Kidney tubule cell (primary cell): ENCODE measurements at places on chromosomes 4 and X.

- no peak for DNase-seq
These were observed 11.2 kb downstream of the MSX1 start for GRCh38 chr4:4870576-4871241.

DNA sequence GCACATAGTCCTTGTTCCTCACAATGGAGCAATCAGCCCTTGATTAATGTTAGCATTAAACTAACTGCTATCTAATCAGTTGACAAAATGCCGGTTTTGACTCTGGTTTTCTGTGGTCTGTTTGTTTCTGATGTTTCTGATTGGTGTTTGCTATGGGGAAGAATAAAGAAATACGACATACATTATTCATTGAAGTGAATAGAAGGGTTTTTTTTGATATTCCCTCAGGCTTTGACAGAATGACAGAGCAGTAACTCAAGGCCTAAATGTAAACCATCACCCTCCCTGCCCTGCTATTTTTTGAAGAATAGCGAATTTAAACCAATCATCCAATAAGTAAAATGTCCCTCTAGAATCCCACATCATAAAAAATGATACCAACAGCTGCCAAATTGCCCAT, 65.5 kb upstream of the HS3ST1 start:
- DNase-seq, result no peak

DNA sequence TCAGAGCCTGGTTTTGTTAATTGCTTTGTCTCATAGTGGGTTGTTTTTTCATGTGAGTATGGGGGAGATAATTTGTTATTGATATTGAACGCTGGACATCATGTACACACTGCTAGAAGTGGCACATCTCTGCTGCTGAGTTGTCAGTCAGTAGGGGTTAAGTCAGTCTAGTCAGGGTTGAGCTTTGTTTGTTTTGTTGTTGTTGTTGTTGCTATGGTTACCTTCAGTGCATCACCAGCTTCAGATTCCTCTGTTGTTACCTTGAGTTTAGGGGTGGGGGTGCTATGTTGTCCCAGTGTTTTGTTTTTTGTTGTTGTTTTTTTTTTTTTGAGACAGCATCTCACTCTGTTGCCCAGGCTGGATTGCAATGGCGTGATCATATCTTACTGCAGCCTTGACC, 9.9 kb downstream of the YIPF6 start:
- DNase-seq, result peak; percentile 28

- DNase-seq, result peak; percentile 2
These were observed 96.5 kb downstream of the SYTL5 start for GRCh38 chrX:38102875-38103274.

DNA sequence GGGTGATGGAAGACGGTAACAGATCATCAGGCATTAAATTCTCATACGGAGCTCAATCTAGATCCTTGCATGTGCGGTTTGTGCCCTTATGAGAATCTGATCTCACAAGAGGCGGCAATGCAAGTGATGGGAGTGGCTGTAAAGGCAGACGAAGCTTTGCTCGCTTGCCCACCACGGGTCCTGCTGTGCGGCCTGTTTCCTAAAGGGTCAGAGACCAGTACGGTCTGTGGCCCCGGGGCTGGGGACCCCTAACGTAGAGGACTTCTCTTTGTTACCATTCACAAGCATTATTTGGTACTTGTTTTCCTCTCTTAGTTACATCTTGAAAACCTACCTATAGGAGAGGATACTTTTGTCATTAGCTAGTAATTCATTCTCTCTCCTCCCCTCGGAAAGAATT, 221.0 kb downstream of the ADAM29 start:
- no peak for DNase-seq

GRCh38 chr4:182825786-182826185, 91.4 kb downstream of the DCTD start:
- DNase-seq, result no peak

DNA sequence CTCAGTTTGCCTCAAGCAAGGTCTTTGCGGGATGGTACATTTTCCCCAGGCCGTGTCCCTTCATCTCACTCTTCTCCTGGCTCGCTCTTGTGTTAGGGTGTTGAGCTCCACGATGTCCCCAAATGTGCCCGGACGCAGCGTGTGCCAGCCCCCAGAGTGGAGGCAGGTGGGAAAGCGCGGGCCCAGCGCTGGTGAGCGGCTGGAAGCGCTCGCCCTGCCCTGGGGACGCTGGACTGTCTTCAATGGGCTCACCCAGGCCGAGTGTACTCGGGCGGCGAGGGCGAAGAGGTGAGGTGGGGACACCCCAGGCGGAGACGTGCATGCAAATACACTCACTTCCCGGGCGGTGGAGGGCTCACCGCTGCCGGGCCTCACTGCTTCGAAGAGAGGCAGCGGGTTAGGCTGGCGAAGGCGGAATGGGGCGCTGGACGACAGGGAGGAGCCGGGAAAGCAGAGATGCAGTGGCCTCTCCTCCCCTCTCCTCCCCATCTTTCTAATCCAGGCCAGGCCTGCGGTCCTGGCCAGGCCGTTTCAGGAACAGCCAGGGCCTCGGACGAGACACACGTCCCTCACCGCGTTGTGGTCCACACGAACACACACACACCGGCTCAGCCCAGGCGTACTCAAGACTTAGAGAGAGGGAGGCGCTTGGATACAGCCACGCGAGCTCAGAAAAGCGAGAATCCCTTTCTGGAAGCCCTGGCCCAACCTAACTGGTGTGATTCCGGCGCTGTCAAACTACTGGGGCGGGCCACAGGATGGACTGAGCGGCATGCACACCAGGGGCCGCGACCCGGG, 2.2 kb downstream of the NKX6-1 start:
- DNase-seq, result no peak

DNA sequence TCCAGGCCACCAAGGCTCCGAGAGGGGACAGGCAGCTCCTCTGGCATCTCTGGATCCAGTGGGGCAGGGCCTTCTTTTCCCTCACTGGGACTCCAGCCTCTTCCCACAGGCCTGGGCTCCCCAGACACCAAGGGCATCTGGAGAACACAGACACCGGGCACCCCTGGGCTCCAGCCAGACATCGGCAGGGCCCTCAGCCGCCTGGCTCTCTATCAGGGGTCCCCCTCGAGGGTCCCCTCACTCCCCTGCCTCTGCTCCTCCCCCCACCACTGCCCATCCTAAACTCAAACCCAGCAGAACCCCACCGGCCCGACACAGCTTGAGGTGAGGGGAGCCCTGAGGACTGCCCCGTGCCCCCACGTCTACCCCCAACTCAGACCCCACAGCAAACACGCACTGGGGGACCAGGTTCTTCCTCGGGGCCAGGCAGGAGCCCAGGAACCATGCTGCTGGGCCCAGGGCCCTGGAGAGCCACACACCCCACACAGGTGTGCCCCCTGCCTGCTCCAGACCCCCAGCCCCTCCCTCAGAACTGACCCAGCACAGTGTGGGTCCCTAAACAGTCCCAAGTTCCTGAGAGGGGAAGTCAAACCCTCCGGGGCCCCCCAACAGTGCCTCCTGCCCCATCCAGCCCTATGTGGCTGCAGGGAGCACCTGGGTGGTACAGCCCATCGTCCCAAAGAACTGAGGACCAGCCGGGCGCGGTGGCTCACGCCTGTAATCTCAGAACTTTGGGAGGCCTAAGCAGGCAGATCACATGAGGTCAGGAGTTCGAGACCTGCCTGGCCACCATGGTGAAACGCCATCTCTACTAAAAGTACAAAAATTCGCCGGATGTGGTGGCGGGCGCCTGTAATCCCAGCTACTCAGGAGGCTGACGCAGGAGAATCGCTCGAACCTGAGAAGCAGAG, 86.8 kb downstream of the FAM53A start:
- no peak for DNase-seq

GRCh38 chrX:24761306-24761705, 67.6 kb downstream of the POLA1 start:
- DNase-seq, result no peak

- DNase-seq, result no peak
These were observed 109.4 kb downstream of the PDHA2 start for GRCh38 chr4:95949136-95949765.

GRCh38 chr4:133641191-133641590, 492.1 kb downstream of the PCDH10 start:
- DNase-seq, result no peak

DNA sequence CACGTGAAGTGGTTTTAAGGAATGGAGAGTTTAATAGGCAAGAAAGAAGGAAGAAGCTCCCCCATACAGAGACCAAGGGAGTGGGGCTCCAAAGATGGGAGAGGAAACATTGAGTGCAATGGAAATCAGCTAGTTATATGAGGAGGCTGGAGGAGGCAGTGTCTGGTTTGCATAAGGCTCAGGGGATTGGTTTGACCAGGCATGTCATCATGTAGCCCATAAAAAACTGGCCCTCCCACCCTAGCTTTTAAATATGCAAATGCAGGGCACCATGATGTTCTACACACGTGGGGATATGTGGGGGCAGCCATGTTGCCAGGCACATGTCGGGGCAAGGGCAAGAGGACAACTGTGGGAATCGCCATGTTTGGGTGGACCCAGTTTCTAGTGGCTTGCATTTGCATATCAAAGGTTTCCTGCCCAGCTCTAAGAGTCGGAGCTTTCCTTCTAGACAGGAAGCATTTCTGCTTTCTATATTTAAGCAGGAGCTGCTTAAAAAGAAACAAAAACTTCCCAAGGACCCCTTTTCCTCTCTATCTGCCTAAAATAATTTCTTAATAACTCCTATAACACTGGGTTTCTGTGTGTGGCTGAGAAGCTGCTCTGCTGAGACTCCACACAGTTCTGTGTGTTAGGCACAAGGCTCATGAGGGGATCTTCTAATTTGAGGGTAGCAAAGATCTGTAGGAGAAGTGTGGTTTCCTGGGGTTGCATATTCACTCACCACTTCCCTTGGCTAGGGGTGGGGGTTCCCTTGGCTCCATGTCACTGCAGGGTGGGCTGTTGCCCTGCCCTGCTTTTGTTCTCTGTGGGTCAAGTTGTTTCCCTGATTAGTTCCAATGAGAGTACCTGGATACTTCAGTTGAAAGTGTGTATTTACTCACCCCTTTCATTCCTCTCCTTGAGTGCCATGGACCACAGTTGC, 113.5 kb downstream of the VSIG4 start:
- no peak for DNase-seq

GRCh38 chrX:50941638-50942037, 31.1 kb downstream of the BMP15 start:
- no peak for DNase-seq

- DNase-seq, result peak; percentile 98
These were observed 58.7 kb upstream of the DHX15 start for GRCh38 chr4:24642981-24643547.

DNA sequence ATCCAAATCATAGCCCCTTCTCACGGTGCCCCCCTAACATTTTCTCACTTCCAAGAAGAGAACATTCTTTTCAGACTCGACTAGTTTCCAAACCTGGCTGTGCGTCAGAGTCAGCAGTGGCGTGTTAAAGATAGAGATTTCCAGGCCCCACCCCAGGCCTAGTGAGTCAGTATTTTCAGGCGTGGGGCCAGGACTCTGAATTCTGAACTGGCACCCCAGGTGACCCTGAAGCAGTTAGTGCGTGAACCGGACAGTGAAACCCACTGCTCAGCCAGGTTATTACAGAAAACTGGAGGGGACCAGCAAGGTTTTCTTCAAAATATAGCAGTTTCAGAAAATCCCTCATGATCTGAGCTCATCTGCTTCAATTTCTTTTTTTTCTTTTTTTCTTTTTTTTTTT, 35.0 kb upstream of the BCOR start:
- DNase-seq, result peak; percentile 82

DNA sequence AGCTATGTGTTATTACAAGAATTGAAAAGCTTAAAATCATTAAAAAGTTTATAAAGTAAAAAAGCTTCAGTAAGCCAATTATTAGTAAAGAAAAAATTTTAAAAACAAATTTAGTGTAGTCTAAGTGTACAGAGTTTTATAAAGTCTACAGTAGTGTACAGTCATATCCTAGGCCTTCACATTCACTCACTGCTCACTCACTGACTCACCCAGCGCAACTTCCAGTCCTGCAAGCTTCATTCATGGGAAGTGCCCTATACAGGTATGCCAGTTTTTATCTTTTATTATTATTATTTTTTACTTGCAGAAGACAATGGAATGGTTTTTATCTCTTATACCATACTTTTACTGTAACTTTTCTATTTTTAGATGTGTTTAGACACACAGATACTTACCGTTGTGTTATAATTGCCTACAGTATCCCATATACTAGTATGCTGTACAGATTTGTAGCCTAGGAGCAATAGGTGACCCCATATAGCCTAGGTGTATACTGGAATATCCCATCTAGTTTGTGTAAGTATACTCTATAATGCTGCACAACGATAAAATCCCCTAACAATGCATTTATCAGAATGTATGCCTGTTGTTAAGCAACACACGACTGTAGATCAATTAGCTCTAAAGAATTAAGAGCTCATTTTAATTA, 230.7 kb downstream of the DCLK2 start:
- peak; percentile 70 for DNase-seq

DNA sequence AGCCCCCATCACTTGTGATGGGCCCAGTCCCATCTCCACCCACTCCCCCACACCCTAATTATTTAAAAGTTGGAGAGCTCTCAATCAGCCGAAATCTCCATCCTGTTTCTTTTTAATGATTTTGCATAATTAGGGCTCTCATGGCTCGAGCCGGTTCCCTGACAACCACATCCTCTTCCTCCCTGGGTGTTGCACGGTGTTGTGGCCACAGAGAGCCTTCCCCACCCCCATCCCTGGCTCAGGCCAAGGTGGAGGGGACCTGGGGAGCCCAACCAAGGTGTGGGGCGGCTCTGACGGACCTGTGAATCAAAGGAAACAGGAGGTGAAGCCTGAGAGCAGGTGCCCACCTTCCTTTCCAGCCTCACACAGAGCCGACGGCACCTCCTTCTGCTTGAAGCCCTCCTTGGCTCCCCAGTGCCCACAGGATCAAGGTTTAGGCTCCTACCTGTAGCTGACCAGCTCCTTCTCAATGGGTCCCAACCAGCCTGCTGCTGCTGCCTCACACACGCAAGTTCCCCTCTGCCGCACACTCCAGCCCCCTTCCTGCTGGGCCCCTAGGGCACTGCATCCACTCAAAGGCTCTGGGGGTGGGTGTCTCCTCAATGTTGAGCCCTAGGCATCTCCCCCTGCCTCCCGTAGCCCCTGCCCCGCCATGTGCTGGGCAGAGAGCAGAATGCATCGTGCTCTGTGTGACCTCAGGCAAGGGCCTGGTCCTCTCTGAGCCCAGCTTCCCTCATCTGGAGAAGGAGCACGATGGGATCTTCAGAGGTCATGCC, 68.7 kb downstream of the WFS1 start:
- DNase-seq, result no peak

GRCh38 chr4:98706200-98706813, 47.9 kb upstream of the TSPAN5 start:
- no peak for DNase-seq
